ENCODE measurements at places on chromosomes 7 and 10.

- DNase-seq, result no peak
Measured at GRCh38 chr10:129605266-129605985, 138.4 kb downstream of the MGMT start.

DNA sequence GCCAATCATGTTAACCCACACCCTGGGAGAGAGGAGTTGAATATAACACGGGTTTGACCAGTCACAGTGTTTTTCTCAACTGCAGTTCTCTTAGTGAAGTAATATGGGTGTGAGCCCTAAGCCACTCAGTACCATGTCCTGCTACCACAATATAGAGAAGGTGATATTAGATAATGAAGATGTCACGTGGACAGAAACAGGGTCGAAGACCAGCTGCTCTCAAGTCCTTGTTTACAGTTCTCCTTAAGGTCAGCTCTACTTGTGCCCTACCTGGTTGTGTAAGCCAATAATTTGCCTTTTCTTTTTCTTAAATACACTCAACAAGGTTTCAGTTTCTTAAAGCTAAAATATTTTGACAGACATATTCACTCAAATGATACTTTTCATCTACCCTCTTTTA, 128.3 kb upstream of the POT1 start:
- DNase-seq, result no peak

- no peak for DNase-seq
Measured at GRCh38 chr7:30545791-30546555, 41.3 kb upstream of the GGCT start.

- DNase-seq, result no peak
Measured at GRCh38 chr10:120732067-120732466, 119.1 kb upstream of the WDR11 start.

DNA sequence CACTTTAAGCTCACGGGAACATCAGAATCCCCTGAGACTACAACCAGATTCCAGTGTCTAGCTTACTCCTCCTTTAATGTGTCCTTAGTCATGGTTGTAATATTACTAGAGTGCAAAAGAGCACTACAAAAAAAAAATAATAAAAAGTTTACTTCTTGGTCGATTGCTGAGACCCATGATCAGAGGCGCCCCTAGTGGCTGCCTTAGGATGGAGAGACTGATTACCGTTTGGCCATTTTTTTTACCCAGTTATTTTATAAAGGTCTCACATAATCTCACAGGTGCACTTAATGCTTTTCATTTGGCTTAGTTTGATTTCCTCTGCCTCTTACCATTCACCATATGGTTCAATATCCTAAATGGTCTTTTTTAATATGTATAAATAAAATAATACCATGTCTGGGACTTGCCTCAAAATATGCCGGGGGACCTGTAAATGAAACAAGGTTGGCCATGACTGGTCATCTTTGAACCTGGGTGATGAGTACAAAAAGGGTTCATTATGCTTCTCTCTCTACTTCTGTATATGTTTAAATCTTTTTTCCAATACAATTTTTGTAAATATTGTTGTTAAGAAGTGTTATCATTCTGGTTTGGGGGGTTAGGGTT, 331.5 kb upstream of the NFE2L3 start:
- DNase-seq, result no peak

DNA sequence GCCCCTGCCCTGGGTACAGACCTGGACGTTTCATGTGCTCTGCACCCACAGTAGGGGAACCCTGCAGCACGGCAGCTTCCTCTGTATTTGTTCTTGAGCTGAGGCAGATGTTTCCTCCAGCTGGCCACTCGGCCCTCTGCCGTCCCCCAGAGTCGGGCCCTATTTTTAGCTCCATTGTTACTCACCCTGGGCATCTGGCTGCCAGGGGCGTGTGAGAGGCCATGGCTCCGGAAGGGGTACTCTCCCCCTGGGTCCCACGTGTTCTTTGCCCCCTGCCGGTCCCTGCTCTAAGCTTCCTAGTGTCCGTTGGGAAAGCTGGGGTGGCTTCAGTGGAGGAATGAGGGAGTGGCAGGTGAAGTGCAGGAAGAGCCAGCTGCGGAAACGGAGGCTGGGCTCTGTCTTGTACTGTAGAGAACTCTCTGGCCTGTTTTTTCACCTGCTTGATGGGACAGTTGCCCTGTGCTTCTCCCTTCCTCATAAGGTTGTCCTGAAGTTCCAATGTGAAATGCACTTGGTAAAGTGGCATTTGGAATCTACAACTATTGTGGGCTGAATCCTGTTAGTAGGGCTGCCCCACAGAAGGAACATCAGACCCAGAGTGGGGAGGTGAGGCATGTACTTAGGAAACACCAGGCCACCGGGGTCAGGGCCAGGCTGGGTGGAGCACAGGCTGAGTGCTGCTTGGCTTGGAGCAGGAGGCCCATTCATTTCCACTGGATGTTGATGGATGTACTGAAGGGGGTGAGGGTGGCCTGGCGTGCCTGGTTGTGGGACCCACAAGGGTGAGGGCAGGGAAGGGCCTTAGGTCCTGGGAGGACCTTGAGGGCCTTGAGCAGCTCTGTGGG, 30.6 kb downstream of the PALD1 start:
- no peak for DNase-seq

- DNase-seq, result no peak
Measured at GRCh38 chr7:45889367-45890067, 1.2 kb downstream of the IGFBP1 start.

DNA sequence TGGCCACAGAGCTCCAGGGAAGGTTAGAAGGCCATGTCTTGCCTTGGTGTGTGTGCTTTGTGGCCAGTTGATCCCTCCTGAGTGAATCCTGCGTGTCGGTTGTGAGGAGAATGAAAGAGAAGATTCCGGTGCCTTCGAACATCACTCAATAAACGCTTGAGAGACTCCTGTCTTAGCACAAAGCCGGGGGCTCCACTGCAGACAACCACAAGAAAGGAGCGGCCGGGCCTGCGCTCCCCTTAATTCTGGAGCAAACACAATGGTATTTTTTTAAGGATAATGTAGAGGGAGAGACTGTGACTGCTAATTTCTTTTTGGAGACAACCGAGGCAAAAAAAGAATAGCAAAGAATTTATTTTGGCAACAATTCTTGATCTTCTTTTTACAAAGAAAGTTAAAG, 286.8 kb upstream of the SHH start:
- DNase-seq, result no peak
